ENCODE measurements at places on chromosomes 13 and 19.

- no peak for DNase-seq
These were observed 8.4 kb upstream of the KLK14 start for GRCh38 chr19:51091126-51091525.

DNA sequence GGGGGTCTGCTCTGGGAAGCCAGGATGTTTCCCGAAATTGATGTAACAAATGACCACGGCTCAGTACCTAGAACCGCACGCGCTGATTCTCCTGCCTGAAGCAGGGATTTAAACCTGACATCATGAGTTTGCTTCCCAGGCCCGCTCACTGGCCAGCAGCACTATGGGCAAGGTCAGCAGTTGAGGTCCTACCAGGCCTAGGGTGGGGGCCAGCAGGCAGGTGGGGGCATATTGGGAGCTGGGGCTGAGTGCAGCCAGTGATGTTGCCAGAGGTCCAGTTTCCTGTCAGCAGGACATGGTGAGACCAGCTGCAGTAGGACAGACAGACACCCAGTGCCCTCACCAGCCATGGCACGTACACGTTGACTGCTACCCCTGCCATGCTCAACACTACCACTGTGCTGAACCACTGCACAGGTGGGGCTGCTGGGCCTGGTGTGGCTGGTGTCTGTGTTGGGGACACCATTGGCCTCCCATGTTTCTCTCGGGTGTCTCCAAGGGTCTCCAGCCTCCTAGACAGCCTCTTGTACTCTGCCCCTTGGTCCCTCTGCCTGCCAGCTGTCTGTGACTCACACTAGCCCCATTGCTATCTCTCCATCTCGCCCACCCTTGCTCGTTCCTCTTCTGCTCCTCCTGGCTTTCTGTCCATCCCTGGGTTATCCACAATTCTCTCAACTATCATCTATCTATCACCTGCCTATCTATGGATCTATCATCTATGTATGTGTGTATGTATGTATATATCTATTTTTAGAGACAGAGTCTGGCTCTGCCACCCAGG lies 1.1 kb upstream of the C19orf85 start:
- DNase-seq: no peak

GRCh38 chr13:27183561-27184147 lies 12.0 kb upstream of the USP12 start:
- DNase-seq: no peak

DNA sequence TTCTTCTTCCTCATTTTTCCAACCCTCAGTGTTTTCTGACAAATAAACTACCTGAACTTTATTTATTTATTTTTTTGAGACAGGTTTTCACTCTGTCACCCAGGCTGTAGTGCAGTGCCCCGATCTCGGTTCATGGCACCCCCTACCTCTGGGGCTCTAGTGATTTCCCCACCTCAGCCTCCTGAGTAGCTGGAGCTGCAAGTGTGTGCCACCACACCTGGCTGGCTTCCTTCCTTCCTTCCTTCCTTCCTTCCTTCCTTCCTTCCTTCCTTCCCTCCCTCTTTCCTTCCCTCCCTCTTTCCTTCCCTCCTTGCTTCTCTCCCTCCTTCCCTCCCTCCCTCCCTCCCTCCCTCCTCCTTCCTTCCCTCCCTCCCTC lies 32.3 kb downstream of the KCTD4 start:
- DNase-seq: no peak

GRCh38 chr19:46193678-46194077 lies 35.9 kb upstream of the IGFL1 start:
- DNase-seq: no peak

DNA sequence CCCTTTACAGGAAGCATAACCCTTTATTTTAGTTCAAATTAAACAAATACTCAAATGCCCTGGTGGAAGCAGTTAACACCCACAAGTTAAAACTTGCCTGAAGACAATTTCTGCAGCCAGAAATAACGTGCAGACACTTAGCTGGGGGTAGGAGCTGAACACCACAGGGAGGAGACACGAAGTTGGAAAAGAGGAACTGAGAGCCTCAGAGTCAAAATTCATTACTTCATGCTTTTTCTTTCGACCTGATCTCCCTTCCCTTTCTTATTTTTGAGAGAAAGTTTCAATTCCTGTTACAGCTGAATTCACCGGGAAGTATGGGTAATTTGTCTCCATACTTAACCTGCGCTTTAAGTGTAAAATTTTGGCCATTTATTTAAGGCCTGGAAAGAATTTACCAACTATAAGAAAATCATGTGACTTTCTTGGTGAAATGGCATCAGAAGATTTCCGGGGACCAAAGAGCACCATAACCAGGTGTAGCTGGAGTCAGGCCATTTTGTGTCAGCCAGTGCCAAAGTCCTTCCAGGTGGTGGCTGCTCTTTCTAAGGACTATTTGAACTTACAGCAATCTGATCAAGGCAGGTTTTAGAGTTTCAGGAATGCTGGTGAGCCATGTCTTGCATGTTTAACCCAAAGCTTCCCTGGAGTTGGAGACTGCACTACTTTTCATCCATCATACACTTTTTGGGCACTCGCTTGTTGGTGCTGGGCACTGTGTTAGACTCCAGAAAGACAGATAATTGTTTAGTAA lies 46.5 kb upstream of the RCBTB2 start:
- DNase-seq: no peak

DNA sequence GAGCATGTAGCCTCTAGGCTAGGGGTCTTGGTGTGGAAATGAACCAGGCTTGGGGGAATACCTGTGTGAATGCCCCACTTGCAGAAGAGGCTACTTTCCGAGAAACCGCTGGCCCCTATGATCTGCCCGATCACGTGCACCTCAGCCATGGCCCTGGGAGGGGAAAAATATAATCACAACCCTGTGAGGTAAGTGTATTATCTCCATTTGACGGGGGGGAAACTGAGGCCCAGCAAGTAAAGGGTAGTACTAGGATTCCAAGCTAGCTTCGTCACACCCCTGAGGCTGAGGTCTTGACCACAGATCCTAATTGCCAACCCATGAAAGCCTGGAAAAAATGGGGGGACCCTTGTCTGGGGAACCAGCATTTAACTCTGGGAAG lies 587 bp downstream of the B9D2 start:
- DNase-seq: no peak

DNA sequence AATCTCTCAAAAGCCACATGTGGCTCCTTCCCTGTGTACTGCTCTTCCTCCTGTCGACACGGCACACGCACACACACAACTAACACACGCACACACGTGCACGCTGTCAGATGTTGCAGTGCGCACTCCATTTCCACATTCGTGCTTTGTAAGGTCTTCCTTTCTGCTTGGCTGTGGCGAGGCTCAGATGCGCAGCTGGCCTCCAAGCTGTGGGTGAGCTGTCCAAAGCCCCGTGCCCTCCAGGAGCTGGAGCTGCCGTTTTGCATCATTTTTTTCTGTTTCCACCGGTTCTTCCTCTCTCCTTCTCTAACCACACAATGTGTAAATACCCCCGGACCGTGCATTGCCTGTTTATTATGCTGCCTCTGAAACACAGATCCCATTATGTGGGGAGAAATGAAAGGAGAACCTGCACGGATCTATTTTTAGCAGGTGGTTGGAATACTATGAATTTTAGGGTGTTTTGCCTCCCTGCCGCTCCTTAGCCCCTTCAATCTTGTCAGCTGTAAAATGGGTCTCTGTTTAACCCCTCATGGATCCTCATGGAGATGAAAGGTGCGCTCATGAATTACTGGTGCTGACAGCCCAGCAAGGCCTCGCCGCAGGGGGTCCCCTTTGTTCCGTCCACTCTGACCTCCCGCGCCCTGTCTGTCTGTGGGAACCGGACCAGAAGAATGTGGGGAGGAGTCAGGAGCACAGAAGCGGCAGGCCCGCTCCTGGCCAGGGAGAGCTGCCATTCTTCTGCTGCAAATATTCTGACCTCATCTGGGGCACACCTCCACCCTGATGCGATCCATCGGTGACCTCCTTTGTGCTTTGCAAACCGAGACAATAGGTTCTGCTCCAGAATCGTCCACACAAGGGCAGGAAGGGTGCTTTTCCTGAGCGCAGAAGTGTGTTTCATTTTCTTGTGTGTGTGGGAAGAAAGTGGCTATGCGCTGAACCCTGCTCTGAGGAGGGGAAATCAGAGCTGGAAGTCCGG lies 137.7 kb downstream of the SOX1 start:
- DNase-seq: no peak

GRCh38 chr19:15641901-15642491 lies 1.3 kb downstream of the CYP4F3 start:
- DNase-seq: no peak

DNA sequence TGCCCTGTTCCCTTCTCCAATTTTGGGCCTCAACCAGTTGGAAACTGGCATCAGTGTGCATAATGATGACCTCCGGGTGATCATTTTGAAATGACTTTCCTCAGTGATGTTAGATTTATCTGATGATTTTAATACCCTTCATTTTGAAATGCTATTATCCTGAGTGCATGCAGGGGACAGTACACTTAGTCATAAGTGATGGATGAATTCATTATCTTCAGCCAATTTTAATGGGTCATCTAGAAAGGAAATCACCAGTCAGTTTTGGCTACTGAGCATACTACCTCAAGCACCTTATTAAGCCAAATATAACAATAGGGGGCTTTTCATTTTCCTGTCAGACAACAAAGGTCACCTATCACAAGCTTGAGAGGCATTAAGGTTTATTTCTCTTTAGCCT lies 118.5 kb upstream of the MIR17HG start:
- no peak for DNase-seq

- DNase-seq: no peak
These were observed 4.1 kb upstream of the CIRBP start for GRCh38 chr19:1264801-1265614.

- DNase-seq: no peak
These were observed 4.9 kb upstream of the BRD4 start for GRCh38 chr19:15337202-15337601.

DNA sequence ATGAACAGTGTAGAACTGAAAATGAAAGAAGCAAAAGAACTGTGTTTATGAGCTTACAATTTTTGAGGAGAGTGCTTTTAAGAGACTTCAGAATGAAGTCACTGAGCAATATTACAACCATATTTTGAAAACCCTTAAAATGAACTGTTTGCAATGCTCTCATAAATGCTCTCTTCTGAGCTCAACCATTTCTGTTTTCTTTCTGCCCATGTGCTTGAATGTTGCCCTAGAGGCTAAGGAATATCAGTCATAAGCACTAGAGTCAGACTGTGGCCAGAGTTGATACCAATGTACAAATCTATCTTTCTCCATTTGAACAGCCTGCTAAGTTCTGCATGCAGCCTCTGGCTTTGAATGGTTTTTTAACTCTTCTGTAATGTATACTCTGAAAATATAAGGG lies 1092.8 kb downstream of the PCDH9 start:
- no peak for DNase-seq

- DNase-seq: no peak
These were observed 76.0 kb downstream of the ELF1 start for GRCh38 chr13:40943073-40943472.

DNA sequence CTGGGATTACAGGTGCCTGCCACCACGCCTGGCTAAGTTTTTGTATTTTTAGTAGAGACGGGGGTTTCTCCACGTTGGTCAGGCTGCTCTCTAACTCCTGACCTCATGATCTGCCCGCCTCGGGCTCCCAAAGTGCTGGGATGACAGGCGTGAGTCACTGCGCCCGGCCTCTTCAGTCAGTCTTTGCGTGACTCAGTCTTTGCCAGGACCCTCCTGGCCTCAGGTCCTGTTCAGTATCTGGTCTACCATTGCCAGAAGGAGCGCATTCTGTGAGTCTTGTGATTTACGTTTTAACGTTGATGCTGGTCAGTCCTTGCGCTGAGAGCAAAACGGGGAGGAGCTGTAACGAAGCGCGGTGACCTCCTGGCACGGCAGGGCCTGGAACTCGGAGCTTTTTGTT lies 7.6 kb upstream of the HMG20B start:
- DNase-seq: no peak

DNA sequence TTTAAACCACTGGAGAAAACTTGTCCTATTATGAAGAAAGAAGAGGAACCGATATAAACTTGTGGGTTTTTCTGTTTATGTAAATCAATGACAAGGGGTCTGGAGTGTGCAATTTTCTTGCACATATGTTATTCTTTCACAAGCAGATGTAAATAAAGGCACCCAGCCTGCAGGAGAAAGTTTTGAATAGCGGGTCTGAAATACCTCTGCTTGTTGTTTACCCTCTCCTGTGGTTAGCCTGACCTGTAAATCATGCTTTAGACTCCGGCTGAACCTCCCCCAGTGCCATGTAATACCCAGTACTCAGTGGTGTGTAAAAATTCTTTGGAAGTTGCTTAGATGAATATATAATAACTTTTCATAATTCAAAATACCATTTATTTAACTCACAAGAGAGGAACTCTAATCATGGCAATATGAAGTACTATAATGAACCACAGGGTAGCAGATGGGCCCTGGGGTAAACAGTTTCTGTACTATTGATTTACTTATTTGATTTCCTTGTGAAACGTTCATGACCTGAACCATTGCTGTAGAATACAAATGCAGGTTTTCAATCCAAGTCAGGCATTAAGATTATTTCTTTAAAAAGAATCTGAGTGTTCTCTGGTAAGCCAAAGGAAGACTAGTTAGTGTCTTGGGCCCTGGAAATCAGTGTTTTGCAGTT lies 245.1 kb downstream of the LMO7 start:
- no peak for DNase-seq

DNA sequence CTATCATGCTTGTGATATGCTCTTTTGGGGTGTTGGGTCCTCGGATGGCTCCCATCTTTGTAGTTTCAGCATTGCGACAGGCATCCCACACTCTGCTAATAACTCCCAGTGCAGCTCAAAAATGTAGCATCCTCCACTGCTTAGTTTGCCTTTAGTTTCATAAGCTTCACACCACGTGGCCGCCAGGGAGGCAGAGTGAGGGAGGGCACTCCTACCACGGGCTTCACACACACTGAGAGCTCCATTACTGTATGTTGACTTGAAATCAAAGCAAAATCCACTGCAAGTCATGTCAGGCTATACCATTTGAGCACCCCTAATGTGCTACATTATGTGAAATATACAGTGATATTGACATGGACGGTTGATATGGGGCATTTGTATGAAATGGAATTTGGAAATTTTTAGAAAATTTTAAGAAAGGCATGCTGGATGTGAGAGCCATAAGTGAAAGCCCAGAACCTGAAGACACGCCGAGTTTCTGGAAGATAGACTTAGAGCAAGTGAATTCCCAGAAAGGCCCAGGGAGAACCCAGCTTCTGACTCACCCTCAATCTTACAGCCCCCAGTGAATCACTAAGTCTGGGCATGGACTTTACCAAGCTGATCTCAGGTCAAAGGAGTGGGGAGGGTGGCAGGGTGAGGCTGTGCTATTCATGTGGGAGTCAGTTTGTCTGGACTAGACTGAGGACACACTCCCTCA lies 94.1 kb downstream of the HSPH1 start:
- DNase-seq: no peak

Measured in omental fat pad (tissue), 4 donors.